ENCODE measurements at places on chromosomes 11 and 22.

GRCh38 chr22:39252461-39253434 lies 8.0 kb upstream of the PDGFB start:
- no peak for DNase-seq

- DNase-seq: no peak
These were observed 23.8 kb downstream of the SLC6A5 start for GRCh38 chr11:20623252-20623651.

DNA sequence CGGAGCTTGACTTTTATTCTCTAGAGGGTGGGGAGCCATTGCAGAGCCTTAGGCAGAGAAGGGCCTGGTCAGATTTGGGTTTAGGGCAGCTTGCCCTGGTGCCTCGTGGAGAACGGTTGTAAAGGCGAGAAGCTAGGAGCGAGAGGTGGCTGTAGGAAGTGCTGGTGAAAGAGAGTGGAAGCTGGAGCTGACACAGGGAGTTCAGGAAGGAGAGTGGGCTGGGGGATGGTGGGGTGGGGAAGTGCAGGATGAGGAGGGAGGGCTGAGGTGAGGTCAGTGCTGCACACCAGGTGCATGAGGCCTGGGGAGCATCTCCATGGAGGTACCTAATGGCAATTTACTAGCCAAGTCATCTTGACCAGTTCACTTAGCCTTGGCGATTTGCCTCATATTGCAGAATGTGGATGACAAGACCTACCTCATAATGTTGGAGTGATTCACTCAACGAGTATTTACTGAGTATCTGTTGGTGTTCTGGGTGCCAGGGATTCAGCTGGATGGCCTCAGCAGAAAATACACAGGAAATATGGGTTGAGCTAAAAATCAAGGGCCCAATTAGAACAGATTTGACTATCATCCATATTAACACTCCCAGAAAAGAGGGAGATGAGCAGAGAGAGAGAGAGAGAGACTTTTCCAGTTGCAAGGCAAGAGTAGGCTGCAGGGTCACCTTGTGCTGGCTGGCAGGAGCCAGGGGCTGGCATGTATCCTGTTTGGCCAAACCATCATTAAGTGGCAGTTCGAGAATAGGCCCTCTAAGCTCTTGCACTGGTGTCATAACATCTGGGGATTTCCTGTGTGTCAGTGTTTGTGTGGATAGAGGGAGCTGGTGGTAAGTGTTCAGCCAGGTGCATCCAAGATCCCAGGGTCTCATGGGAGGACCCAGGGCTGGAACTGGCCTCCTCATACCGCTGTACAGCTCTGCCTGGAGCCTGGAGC lies 44.4 kb upstream of the CLDN5 start:
- no peak for DNase-seq

DNA sequence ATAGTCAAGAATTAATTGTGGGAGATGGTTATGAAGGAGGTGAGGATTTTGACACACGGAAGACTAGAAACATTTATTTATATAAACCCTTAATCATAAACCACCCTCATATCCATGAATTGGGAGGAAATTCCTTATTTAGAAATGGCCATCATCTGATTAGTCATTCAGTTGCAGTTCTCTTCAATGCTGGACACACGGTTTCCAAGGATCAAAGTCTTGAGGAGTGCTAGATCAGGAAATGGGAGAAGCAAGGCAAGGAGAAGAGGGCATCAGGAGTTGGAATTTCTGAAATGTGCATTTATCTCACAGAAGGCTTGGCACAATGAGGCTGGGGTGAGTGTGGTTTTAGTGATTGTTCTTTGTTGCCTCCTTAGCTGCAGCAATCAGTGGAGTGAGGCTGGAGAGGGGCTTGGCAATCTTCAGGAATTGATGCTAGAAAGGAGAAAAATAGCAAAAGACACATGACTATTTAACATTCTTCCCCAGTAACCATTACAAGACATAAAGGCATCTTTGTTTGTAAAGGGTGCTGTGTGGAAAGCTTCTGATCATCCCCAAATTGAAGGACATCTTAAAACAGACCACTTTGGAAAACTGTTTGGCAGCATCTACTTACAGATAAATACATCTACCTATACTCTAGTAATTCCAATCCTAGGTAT lies 21.6 kb upstream of the GDPD4 start:
- no peak for DNase-seq

DNA sequence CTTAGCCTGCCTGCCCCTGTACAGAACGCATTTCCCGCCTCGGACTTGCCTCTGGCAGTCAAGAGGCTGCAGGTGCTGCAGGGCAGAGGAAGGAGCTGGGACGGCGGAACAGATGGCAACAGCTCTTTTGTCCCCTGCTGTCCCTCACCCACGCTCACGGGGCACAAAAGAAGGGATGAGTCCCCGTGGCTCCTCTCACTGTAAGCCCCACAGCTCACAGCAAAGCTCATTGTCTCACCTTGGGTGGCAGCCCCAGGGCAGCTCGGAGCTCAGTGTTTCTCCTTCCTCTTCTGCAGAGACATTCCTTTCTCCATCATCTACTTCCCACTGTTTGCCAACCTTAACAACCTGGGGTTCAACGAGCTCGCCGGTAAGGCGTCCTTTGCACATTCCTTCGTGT lies 24.3 kb downstream of the SLC25A18 start:
- DNase-seq: no peak

DNA sequence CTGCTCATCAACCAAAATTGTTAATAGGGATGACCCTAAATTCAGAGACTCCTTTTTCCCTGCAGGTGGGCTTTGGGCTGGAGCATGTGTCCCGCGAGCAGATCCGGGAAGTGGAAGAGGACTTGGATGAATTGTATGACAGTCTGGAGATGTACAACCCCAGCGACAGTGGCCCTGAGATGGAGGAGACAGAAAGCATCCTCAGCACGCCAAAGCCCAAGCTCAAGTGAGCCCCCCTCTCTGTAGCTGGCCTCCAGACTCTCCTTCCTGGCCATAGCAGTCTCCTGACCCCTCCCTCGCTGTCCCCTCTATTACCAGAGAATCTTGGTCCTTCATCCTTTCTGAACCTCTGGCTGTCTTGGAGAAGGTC lies 47.9 kb upstream of the RAB1B start:
- DNase-seq: no peak

DNA sequence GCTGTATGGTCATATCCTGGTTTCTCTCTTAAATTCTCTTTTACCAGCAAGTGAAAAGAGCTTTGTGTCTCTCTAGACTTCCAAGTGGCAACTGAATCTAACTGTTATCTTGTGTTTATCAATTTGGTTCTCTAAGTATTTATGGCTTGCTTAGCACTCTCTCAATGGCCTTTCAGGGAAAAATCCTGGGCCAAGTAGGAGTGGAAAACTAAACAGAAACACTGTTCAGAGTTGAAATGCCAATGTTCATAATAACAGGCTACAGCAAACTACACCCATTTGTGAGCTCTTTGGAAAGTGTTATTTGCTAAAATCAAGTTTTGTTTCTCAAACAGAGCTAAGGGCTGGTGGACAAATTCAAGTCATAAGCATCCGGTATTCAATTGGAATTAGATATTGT lies 10.1 kb downstream of the MMP12 start:
- DNase-seq: no peak

GRCh38 chr11:79541466-79541865 lies 100.6 kb upstream of the TENM4 start:
- DNase-seq: no peak

GRCh38 chr22:36079041-36079440 lies 50.4 kb upstream of the RBFOX2 start:
- DNase-seq: no peak

DNA sequence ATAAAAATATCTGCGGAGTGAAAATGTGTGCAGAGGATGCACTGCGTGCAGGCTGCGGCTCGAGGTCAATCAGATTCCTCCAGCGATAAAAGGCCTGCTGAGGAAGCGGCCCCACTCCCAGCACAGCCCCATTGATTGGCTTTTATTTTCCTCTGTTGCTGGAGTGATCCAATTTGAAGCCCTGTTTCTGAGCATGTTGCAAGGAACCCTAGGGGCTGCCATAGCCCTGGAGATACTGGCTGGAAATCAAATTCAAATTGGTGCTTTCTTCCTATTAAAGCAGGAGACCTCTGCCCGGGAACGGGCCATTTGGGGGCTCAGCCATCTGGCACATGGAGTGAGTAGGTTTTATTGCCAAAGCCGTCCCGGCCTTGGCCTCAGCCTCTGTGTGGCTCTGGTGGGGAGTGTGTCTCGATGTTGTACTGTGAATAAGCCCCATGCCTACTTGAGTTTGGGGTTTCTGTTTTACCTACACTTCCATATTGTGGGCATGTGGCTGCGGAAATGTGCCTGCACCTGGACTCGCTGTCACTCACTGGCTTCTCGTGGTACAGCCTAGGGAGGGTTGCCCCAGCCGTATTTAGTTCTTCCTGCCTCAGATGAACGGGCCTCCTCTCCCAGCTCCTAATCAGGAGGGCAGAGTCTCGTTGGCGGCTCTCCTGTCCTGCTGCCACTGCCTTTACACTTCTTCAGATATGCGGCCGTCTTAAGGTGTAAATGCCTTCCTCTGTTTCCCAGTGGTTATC lies 25.6 kb downstream of the PARVB start:
- no peak for DNase-seq

- no peak for DNase-seq
These were observed 147.3 kb downstream of the MAML2 start for GRCh38 chr11:96195671-96196070.
